ENCODE measurements at places on chromosomes 6 and 20.

DNA sequence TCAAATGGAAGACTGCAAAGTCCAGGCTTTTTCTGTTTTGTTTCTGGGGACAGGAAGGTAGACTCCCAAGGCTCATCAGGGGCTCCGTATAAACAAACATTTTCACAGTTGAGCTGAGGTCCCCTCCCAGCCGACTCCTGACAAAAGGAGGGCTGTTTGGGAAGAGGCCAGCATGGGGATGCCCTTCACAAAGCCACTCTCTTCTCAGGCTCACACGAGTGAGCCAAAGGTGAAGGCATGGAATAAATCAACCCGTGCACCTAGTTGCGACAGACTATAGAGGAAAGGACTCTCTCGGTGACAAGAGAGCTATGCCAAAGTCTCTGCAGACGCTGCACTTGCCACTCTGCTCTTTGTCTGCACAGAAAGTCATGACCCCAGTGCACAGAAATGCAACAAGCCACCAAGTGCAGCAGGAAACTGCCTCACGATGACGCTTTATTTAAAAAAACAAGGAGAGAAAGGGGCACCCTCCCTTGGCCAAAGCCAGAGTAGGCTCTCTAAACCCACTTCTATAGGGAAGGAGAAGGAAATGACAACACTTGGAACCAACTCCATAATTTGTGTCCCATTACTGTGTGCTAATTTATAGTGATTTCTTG lies 21.0 kb downstream of the JAG1 start:
- no peak for DNase-seq

DNA sequence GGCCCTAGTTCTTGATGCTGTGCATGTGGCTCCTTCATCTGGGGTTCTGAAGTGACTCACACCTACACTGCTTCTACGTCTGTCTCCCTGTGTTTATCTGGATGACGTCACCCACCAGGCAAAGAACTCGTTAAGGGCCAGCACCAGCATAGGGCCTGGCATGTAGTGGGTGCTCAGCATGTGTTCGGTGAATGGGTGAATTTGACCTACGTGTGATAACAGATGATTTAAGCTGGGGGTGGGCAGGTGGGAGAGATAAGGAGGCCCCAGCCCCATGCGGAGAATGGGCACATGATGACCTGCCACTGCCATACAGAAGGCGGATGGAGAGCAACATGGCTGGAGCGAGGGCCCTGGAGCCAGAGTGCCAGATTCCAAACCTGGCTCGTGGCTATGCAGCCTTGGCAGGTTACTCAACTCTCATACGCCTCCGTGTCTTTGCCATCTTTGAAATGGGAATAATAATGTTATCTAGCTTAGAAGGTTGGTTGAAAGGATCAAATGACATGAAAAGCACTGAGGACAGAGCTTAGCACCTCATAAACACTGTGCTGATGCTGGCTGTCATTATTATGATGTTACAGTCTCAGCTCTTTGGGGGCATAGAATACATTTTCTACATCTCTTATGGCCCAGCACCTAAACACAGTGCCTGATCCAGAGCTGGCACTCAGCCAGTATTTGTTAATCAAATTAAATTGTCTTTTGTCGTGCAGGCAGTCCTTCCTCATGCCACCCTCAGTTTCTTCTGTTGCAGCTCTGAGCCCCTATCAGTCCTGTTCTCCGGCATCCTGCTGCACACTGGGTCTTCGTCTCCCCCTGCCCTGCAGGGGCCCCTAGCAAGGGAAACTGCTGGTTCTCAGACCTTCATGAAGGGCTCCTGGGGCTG lies 39.6 kb downstream of the VEGFA start:
- no peak for DNase-seq

DNA sequence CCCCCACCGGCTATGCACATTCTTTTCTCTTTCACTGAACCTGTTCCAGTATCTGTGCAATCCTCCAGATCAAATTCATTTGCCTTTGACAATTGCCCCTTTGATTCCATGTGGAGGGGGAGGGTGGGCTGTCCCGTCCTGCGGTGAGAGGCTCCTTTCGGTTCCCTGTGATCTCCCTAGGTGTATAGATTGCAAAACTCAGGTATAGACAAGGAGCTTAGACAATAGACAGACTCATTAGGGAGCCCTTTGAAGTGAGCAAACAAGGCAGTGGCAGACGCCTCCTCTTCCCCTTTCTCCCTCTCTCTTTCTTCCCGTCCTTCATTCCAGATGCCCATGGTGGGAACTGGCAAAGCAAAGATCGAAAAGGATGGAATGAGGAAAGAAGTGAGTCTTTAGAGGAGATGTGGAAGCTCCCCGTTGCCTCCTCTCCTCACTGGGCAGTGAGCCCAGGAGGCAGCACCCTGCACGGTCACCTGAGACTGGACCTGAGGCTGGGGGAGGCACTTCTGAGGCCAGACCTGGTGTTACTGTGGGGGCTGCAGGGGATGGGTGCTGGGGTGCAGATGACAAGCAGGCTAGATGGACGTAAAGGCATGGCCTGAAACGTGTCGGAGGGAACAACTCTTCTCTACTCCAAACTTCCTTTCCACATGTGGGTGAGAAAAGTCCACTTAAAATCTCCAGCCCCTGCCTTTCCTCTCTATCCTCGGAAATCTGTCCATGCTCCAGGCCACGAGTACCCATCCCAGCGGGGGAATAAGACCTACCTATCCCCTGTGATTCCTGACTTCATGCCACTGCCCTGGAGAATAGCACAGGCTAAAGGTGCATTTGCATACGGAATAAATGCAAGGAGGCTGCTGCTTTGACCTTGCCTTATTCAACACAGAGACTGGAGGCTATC lies 256.6 kb upstream of the FOXQ1 start:
- DNase-seq = no peak

- DNase-seq = no peak
These were observed 128.2 kb upstream of the LAMA2 start for GRCh38 chr6:128754658-128755256.

DNA sequence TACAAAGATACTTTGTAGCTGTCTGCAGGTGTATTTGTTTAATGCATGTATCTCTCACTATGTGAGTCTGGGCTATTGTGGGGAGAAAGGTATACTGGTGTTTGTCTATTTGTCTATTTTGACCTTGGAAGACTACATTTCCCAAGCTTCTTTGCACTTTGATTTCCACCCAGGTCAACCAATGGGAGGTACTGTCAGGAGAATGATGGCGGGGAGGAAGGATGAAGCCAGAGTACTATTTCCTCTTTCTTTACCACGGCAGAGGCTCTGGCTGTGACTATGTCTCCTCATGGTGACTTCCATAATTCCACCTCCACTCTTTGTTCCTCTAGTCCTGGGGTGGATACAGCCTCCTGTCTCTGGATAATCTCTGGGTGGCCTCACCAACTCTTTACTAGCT lies 23.1 kb downstream of the LBP start:
- no peak for DNase-seq

GRCh38 chr6:132490024-132490423 lies 22.9 kb downstream of the STX7 start:
- DNase-seq = no peak

DNA sequence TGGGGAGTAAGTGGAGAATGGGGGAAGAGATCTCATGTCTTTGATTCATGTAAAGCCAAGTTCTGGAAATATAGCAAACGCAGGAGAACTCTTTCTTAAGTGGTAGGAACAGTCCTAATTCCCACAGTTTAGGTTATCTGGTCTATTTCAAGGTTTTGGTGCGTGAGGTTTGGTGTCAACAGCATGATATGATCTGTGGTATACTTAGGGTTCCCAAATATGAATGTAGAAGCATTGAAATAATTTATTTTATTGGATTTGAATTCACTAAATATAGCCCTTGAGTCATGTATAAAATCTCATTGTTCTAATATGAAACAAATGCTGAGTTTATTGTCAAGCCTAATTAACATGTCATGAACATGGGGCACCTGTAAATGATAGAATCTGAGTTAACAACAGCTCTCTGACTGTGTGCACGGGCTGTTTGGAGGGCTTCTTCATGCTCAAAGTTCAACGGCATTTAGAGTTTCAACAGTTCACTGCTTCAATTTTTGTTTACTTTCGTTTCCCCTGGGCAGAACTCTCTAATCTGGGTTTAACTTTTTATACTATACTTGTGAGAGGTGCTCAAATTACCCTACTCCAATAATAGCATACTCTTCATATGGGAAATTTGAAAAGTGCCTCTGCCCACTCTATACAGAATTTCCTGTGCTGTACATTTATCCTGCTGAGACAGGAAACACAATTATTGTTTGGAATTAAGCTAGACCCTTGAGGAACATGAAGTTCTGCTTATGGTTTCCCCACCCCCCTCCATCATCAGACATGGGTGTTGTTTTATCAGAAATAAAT lies 236.3 kb upstream of the ZNF217 start:
- DNase-seq = no peak

DNA sequence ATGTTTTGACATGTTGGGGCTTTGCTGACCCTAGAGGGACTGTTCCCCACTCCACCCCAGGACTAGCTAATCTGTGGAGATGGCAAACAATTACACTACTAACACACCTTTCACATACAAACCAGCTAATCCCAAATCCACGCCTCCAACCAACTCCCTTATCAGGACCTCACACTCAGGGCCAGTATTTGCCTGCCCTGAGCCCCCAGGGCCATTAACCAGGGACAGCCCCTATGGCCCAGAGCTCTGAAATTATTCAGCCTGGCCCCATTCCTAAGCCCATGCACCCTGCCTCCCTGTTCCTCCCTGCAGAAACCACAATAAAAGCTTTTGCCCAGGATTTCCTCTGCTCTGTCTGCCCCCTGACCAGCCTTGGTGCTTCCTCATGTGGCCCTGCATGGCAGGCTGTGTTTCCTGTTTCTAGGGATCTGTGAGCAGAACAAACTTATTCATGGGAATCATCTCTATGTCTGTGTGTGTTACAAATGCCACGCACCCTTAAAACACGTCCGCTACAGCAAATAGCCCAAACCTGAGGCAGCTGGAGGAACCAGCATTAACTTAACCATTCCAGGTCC lies 121.2 kb downstream of the PXDC1 start:
- no peak for DNase-seq

DNA sequence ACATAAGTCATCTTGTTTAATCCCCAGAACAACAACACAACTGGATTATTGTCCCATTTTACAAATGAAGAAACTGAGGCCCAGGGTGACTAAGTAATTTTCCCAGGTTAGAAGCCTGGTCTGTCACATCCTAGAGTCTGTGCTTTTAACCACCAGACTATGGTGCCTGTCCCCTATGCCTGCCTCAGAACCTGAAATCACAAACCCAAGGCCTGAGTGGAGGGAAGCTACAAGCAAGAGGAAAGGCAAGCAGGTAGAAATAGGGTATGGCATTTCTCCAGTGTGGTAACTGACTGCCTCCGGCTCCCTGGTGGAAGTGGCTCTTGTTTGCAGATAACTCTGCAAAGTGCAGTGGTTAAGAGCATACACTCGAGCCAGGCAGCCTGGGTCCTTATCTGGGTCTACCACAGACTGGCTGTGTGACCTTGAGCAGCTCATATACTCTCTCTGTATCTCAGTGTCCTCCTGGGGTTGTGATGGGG lies 2.5 kb downstream of the TMEM63B start:
- no peak for DNase-seq

DNA sequence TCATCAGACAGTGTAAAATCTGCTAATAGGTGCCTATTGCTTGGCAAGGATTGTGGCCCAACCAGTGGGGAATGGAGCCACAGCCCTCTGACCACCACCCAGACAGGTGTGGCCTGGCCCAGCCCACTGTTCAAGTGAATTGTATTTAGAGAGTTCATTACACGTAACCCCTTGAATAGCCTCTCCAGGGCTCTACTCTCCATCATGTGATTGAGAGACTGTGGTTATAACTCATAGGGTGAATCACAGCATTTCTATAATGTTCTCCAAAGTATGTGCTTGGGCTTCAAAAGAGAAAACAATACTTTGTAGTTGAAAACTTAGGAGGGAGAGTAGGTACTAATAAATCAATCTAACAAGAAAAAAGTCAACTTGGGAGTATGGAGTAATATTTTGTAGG lies 38.4 kb downstream of the ALDH8A1 start:
- no peak for DNase-seq

DNA sequence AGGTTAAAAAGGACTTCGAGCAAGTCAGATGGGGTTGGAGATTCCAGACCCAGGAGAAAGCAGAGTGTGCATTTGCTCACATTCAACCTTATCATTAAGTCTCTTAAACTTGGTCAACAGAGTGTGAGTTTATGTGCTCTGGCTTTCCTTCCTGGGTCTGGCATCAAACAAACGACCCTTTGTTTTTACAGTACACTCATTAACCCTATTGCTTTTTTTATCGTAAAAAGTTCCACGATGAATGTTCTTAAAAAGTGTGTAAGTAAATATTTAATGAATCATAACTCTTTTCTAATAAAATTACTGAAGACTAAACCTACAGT lies 2.5 kb downstream of the FYN start:
- DNase-seq = no peak

- DNase-seq = no peak
These were observed 29.4 kb downstream of the ZNF292 start for GRCh38 chr6:87184762-87185250.

GRCh38 chr6:125341460-125341859 lies 39.7 kb upstream of the HDDC2 start:
- DNase-seq = no peak

GRCh38 chr6:35181308-35181932 lies 32.3 kb upstream of the SCUBE3 start:
- DNase-seq = no peak

DNA sequence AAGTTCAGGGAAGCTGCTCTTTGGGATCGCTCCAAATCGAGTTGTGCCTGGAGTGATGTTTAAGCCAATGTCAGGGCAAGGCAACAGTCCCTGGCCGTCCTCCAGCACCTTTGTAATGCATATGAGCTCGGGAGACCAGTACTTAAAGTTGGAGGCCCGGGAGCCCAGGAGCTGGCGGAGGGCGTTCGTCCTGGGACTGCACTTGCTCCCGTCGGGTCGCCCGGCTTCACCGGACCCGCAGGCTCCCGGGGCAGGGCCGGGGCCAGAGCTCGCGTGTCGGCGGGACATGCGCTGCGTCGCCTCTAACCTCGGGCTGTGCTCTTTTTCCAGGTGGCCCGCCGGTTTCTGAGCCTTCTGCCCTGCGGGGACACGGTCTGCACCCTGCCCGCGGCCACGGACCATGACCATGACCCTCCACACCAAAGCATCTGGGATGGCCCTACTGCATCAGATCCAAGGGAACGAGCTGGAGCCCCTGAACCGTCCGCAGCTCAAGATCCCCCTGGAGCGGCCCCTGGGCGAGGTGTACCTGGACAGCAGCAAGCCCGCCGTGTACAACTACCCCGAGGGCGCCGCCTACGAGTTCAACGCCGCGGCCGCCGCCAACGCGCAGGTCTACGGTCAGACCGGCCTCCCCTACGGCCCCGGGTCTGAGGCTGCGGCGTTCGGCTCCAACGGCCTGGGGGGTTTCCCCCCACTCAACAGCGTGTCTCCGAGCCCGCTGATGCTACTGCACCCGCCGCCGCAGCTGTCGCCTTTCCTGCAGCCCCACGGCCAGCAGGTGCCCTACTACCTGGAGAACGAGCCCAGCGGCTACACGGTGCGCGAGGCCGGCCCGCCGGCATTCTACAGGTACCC lies at the start of gene ESR1:
Gene ESR1 (plus strand): TSS at position 170 of the 858 bp plus-strand sequence. CDS start 231 bp downstream, at position 401.
- peak; percentile 24 for DNase-seq

- no peak for DNase-seq
These were observed 1455.3 kb downstream of the GRIK2 start for GRCh38 chr6:102848796-102849195.

- DNase-seq = no peak
These were observed 2.9 kb downstream of the RXRB start for GRCh38 chr6:33197431-33198048.

- DNase-seq = no peak
These were observed 16.7 kb downstream of the LCA5 start for GRCh38 chr6:79520534-79520933.

- no peak for DNase-seq
These were observed 63.5 kb upstream of the COL10A1 start for GRCh38 chr6:116189472-116189871.
